ENCODE measurements at places on chromosomes 12 and 14.

GRCh38 chr14:42703501-42703900 lies 1096.8 kb downstream of the LRFN5 start:
- DNase-seq = no peak

- DNase-seq = no peak
Observed at GRCh38 chr14:105710119-105711043, 184.0 kb downstream of the TMEM121 start.

DNA sequence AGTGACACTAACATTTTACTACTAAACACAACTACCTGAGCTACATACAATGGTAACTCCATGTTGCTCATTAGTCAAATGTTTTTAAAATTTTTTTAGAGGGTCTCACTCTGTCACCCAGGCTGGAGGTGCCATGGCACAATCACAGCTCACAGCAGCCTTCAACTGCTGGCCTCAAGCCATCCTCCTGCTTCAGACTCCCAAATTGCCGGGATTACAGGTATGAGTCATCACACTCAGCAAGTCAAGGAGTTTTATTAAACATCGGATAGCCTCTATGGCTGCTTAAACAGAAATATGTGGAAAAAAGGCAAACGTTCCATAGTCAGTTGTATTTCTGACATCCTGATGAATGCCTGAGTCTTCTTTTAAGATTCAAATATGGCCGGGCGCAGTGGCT lies 11.1 kb upstream of the NPFF start:
- DNase-seq = no peak

DNA sequence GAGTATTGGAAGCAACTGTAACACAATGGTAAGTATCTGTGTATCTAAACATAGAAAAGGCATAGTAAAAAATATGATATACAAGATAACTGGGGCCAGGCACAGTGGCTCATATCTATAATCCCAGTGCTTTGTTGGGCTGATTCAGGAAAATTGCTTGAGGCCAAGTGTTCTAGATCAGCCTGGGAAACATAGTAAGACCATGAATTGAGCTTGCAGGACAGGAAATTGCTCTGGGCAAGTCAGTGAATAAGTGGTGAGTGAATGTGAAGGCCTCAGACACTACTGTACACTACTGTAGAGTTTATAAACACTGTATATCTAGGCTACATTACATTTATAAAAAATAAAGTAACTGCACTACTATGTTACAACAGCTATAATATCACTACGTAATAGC lies 75.2 kb downstream of the GPR135 start:
- no peak for DNase-seq

DNA sequence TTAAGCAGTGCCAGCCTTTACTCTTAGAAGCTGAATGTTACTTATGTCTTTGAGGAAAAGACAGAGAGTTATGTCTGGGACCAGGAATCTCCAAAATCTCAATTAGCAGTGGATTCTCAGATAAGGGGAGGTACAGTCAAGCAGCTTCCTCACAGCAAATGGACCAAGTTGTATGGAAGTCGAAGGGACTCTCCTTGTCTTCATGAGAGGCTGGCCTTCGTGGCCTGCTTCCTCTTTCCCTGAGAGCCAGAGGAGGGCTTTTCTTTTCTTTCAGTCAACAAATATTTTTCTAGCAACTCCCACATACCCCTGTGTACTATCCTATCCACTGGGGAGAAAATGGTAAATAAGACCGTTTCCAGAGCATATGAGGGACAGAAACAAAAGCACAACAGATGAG lies 6.6 kb upstream of the WNT5B start:
- DNase-seq = no peak

DNA sequence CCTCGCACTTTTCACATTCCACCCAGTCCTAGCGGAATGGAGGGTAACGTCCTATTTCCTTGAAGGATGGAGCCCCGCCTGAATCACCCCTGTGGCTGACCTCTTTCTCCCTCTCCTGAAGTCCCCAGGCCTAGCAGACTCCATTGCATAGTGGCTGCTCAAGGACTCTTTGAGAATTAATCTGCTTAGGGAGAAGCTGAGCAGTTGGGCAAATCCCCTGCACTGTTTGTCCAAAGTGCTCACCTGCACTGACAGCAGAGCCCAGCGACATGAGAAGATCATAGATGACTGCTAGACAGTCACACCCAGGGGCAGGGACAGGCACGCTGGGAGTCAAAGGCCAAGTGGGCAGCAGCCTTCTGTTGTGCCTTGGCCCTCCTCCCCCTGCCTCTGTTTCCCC lies 37.7 kb upstream of the DICER1 start:
- no peak for DNase-seq

DNA sequence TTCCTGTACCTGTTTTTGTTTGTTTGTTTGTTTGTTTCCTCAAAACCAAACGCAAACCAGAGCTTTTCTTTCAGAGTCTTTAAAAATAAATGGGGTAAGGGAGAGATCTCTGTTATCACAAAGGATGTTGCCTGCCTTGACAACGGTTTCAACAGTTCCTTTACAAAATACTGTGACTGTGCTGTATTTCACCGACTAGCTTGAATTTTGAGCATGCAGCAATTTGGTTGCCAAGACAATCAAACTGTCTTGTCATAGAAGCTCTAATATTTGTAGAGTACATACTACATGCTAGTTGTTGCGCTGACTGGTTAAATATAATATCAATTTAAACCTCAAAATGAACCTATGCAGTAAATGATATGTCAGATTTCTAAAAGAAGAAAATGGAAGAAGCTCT lies 22.4 kb upstream of the TCP11L2 start:
- no peak for DNase-seq

GRCh38 chr14:76924371-76925096 lies 98.3 kb downstream of the LRRC74A start:
- DNase-seq = peak; percentile 97

DNA sequence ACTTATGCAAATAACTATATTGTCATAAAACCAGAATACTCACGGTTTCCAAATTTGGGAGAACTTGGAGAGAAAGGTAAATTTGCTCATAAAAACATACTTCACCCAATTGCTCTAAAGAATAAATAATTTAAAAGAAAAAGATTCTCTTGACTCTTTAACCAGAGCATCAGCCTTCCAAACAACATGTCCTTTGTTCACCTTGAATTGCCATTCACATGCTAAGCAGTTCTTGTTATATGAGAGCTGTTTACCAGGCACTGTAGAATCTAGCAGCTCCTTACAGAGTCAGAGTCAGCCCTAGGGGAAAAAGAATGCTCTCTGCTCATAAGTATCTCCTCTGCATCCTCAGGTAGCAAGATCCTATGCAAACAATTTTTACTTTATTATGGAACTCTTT lies 10.2 kb downstream of the SLCO1A2 start:
- DNase-seq = peak; percentile 7
